Stimulated activated CD4-positive, alpha-beta T cell treated with anti-CD3 and anti-CD28 coated beads, Interleukin-12 subunit alpha, Interleukin-12 subunit beta, amount 100 ng/mL, for 48 hours (primary cell): ENCODE measurements at places on chromosomes 7 and 10.

DNA sequence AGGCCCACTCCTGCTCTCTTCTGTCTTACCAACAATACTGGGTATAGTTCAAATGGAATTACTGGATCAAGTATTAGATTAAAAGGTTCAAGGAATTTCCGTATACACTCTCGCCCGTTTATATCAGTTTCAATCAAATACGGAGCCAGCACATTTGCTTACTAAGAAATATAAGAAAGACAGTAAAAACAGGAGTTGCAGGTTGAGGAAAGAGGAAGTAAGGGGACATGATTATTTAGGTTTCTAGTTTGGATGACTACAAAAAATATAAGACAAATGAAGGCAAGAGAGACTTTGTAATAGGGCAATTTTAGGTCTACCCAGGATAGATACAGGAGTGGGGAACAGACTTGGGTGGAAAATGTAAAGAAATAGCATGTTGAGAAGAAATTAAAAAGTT, 109.9 kb upstream of the ABI1 start:
- DNase-seq, result no peak

GRCh38 chr7:108307595-108307994, 148.6 kb downstream of the NRCAM start:
- DNase-seq, result no peak

- DNase-seq, result no peak
Observed at GRCh38 chr10:124713679-124714255, 30.4 kb downstream of the FAM53B start.

DNA sequence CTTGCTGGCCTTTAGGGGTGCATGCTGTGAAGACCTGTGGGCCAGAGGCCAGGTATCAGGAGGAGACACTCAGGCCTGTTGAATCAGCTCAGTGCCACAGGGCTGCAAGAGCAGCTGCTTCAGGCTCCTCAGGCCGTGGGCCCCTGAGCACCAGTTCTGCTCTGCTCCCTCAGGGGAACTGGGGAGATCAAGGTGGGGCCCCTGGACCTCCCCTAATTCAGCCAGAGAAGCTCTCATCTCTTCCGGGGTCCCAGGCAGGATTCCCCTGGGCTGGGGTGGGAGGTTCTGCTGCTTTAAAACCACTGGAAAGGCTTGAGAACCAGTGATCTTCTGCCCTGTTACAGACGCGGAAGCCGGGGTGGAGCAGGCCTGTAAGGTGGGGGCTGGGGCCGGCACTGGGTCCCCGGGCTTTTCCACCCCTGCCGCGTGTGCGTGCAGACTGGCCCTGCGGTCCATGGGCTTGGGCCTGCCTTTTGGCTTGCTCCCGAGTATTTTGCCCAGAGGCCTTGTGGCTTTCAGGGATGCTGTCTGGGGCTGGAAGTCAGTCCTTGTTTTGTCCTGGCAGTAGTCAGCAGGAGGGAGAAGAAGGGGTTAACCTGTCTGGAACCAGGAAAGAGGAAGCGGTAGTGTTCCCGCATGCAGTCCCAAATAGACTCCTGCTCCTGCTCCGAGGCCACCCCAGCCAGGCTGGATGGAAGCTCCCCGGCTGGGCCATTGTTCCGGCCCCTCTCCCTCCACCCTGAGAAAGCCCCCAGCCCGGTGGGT, 74.3 kb downstream of the LHPP start:
- DNase-seq, result no peak

GRCh38 chr10:126437635-126438406, 49.5 kb upstream of the ADAM12 start:
- no peak for DNase-seq
